ENCODE measurements at places on chromosomes 4 and X. TPM values are rescaled to one million over a fixed set of nuclear protein-coding genes. Genes with fewer than 3 reads are reported as not detected.

The HS6ST2 gene
- 0.07 TPM for total RNA-seq

The GAGE12E gene
- total RNA-seq = not detected

The KLHL15 gene
- total RNA-seq = 5.6 TPM

The NCAPG gene
- total RNA-seq = 30.1 TPM

The REPS2 gene
- total RNA-seq = 0.87 TPM

The FTSJ1 gene
- 72.2 TPM for total RNA-seq

The PDHA1 gene
- 298 TPM for total RNA-seq

Measured in A549 treated with CpdA at 1 μM for 4 hours (cell line).